ENCODE measurements at places on chromosomes 16 and 17.

DNA sequence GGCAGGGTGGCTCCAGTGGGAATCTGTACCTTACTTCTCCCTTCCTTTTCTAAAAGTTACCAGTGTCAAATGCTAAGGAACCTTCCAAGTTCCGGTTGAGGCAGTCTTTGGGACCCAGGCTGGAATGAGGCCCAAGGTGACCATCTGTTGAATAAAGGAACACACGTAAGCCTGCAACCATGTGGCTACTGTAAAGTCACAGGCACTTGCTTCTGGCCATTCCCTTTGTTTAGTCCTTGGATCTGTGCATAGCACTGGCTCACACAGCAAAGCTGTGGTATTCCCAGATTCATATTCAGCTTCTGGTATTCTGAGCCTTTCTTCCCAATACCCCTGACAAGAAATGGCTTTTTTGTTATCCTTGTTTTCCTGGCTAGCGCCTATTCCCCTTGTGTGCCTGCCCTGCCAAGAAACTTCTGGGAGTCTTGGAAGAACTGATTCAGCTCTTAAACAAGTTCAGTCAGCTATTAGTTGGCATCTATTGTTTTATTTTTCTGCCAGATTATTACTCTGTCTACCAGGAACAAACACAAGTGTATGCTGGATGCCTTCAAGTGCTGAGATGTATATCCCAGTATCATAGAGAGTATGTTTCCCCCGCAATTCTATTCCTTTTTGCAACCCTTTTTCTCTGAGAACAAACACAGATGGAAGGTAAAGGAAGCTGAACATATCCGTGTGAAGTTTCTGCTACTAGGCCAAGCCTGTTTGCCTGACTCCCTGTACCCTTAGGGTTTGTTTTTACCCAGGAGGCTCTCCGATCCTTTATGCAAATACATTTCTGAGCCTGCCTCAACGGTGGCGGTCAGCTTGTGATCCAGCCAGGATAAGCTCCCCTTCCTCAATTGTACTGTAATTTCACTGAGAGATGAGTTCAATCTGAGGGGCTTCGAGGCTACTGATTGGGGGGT, 13.2 kb downstream of the TMEM238L start:
- no peak for DNase-seq

GRCh38 chr16:46785076-46785845, 37.1 kb upstream of the MYLK3 start:
- no peak for DNase-seq

DNA sequence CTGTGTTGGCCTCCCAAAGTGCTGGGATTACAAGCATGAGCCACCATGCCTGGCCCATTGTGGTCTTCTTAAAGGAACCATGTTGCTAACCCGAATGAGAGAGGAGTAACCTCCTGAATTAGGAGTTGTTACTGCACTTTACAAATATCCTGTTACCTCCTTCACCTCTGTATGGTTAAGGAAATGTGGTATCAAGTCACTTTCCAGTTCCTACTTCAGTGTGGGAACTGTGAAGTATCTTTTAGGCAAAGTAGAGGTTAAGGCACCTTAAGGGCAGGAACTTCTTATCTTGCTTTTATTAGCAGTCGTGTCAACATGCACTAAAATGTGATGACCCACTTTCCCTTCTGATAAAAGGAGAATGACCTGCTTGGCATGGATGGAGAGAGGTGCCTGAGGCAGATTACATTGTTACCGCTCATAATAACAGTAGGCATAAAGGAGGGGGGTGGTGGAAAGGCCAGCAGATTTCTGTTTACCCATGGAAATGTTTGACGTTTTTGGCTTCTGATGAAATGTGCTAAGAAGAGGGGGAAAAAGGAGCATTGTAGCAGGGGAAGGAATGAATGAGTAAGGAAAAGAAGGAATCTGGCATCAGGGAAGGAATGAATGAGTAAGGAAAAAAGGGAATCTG, 28.5 kb downstream of the FTO start:
- no peak for DNase-seq

DNA sequence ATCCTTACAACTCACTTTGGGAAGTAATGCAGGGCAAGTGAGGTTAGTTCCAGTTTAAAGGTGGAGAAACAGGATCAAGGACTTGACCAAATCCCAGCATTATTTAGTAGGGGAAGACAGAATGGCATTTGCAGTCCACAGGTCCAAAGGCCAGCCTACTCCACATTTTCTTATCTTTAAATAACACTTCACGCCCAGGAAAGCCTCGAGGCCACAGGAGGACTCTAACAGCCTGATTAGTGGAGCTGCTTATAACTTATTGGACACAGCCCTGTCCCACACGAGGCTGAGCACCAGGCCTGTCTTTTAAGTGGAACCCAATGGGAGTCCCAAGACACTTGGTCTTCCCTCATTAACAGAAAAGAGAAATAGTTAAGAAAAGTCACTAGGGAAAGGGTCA, 12.1 kb upstream of the HYDIN start:
- no peak for DNase-seq

- DNase-seq: no peak
Observed at GRCh38 chr17:36594626-36595401, 3.1 kb downstream of the DHRS11 start.

DNA sequence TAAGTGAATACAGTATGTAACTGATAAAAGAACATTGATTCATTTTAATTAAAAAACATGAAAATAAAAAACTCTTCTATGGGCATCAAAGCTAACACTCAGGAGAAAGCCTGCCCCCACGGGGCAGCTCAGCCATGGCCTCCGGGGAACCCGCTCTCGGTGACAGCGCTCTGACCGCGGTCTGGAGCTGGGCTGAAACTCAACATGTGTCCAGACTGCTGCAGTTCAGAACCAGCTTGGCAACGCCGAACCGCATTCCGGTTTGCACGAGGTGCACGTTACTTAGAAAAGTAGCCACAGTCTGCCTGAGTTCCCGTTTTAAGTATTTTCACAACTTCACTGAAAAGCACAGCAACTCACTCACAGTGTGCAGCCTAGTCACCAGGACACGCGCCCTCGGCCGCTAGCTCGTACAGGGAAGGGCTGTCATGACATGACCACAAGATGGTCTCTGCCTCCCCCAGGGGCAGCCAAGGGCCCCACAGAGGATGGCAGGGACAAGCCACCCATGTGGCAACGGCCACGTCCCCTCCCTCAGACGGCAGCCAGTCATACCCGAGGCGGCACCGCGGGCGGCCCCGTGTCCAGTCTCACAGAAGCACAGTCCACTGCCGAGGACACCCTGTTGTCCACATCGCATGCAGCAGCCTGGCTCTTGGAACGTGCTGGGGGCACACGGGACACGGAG, 77.1 kb upstream of the METRNL start:
- DNase-seq: no peak

- no peak for DNase-seq
Observed at GRCh38 chr16:89195521-89196171, 4.7 kb downstream of the SLC22A31 start.

GRCh38 chr17:30000001-30000754, 58.7 kb downstream of the EFCAB5 start:
- no peak for DNase-seq

DNA sequence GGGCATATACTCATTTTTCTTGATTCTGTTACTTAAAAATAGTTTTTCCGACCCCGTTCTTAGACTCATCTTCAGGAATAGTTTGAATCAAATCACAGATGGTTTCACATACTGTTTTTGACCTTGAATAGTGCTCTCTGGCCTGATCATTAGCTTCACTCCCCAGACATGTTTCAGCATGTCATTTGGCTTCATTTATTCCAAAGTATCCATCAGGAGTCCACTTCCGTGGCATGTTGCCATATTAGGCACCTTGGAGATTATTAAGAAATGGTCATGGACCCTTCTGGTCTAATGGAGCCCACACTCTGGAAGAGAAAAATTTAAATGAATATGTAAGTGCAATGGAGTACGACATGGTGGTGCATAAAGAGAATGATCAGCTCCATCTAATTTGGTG, 222.3 kb downstream of the FTO start:
- DNase-seq: no peak
